Renal pelvis (tissue), 12 donors: ENCODE measurements at places on chromosomes 3 and 15. TPM values are rescaled to one million over a fixed set of nuclear protein-coding genes. Genes with fewer than 3 reads are reported as not detected.

Gene CHDH
- polyA plus RNA-seq = 10.6 TPM

- DNase-seq = no peak
These were observed 894.0 kb downstream of the NTRK3 start for GRCh38 chr15:87362531-87362930.

DNA sequence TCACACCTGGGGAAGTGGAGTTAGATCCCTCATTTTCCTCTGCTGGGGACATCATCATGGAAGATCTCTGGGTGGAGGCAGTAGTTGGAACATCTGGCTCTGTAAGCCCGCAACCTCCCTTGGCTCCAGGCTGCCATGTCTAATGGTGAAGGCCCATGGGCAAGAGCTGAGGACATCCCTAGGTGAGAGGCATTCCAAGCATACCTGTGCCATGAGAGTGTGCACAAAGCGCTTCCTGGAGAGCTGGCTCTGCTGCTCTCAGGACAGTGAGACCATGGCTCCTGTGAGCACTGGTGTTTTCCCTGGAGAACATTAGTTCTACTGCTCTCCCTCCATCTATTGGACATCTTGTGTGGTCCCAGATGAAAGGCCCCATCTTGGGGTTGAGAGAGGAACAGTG, 7.7 kb downstream of the MAPKAPK3 start:
- DNase-seq = no peak

Gene NEK10
- polyA plus RNA-seq = 2.8 TPM

GRCh38 chr3:189724356-189724755, 93.2 kb downstream of the TP63 start:
- no peak for DNase-seq

- no peak for DNase-seq
These were observed 356.6 kb downstream of the GABRG3 start for GRCh38 chr15:27327467-27328025.
